Left lobe of liver (tissue), 2 donors: ENCODE measurements at places on chromosomes 1 and 21.

GRCh38 chr1:36703526-36704208 lies 221.0 kb upstream of the CSF3R start:
- DNase-seq, result peak; percentile 71

DNA sequence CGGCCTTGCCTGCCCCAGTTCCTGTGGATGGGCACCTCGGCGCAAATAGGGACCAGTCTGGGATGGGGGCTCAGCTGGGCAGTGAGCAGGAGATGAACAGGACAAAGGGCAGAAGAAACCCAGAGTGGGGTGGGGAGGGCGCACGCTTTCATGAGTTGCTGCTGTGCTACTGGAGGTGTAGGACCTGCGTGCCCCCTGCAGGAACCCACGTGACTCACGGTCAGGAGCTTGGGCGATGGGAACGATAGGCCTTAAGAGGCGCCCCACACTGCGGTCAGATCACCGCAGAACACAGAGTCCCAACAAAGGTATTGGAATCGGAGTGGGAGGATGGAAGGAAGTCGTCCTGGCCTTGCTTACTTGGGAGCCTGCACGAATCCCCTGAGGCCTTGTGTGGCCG lies 17.2 kb downstream of the PRDM15 start:
- DNase-seq, result no peak

DNA sequence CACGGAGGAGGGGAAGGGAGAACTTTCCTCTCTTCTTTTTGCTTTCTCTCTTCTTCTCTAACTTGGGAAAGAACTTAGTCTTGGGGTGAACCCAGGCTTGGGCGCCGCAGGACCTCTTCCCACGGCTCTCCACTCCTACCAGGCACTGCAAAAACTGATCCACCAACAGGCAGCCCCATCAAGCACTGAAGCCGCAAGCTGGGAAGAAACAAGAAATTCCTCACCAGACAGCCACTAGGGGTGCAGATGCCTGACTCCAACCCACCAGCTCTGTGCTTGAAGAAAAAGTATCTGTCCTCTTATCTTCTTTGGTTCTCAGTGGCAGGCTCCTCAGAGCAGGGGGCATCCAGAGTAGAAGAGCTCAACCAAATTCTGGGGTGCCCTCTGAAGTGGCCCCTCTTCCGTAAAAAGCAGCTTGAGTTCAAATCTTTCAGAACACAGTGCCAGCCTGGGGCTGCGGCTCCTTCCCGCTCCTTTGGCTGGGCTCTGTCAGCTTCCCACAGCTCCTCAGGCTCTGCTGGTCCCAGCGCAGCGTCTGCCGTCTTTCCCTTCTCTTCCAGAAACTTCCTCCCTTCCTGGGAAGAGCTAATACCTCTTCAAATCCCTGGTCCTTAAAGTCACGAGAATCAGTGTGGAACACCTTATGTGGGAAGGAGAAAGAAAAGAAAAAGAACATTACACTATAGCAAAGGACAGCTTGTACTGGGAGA lies 2.4 kb downstream of the SLC41A1 start:
- no peak for DNase-seq

DNA sequence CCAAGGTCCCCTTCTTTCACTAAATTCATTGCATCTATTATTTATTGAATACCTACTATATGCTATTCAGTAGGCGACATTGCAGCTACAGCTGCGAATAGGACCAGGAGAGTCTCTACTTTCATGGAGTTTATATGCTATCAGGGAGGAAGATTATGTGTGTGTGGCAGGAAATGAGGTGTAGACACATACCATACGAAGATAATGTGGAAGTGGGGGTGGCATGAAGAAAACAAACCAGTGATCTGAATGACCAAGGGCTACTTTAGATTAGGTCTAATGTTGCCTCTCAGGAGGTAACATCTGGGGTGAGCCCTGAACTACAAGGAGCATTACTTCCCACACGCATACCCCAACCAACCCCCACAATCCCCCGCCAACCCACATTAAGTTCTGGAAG lies 1.0 kb upstream of the PPIH start:
- no peak for DNase-seq

GRCh38 chr1:89759036-89759435 lies 61.8 kb upstream of the LRRC8D start:
- no peak for DNase-seq

DNA sequence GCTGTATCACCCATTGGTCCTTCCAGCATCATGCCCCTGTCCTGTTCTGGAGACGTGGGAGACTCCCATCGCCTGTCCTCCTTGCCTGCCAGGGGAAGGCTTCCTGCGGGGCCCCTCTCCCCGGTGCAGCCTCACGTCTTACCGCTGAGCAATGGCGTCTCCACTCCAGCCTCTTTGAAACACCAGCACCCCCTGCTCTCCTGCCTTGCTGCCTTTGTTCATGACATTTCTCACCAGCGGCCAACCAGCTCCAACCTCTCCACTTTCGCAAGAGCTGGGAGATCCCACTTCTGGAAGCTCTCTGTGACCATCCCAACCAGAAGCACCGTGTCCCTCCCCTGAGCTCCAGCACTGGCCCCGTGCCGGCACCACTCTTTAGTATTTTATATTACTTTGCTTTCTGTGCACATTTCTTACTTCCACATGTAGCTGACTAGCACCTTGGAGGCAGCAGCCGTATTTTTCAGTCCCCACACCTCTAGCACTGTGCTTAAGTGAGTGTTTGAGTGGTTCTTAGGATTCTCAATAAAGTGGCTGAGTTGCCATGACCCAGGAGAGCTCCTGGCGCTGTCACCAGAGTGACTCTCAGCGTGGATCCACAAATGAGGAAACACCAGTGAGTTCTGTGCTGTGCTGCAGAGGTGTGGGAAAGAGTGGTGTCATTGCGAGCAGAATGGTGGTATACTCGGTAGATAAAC lies 83.5 kb downstream of the ATP5PO start:
- DNase-seq, result no peak

- no peak for DNase-seq
Measured at GRCh38 chr1:156644146-156644545, 2.2 kb downstream of the BCAN start.

GRCh38 chr1:46767649-46768282 lies 31.1 kb upstream of the CYP4B1 start:
- no peak for DNase-seq

GRCh38 chr1:225514671-225515081 lies 86.8 kb upstream of the LBR start:
- no peak for DNase-seq

- no peak for DNase-seq
Measured at GRCh38 chr1:84972377-84972987, 24.4 kb downstream of the MCOLN2 start.

GRCh38 chr1:29966526-29967045 lies 730.3 kb downstream of the PTPRU start:
- DNase-seq, result peak; percentile 19

GRCh38 chr1:194930132-194930531 lies 1678.1 kb downstream of the KCNT2 start:
- DNase-seq, result no peak

DNA sequence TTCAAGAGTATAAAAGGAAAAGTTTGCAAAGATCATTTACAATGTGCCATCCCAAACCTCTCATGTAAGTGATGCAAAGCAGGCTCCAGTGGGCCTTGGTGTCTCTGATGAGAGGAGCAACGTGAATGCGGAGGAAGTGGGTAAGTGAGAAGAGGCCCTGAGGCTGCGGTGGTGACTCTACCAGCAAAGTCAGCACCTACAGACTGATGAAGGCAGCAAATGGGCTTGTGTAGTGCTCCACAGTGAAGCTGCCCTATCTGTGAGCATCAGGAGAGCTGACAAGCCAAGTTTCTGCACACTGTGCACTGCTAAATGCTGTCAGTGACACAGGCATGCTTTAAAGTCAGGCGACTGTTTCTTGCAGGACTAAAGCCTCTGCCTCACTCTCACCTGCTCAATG lies 15.6 kb upstream of the RAP1A start:
- DNase-seq, result no peak

- DNase-seq, result no peak
Measured at GRCh38 chr1:66452982-66453381, 81.0 kb upstream of the SGIP1 start.

DNA sequence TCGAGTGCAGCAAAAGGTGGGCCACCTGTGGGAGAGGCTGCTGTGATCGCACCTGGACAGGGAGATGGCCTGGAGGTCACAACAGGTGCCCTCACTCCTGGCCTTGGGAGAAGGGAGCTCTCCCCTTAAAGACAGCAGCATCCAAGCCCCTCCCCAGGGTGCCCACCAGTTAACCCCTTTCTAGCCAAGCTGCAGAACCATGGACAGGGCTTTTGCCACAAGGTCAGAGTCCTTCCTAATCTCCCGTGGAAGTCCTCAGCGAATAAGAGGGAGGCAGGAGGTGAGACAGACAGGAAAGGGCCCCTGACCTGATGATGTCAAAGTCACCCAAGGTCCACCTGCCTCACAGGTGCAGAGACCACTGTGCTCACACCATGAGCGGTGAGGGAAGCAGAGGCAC lies 1.7 kb downstream of the CNTN2 start:
- no peak for DNase-seq

DNA sequence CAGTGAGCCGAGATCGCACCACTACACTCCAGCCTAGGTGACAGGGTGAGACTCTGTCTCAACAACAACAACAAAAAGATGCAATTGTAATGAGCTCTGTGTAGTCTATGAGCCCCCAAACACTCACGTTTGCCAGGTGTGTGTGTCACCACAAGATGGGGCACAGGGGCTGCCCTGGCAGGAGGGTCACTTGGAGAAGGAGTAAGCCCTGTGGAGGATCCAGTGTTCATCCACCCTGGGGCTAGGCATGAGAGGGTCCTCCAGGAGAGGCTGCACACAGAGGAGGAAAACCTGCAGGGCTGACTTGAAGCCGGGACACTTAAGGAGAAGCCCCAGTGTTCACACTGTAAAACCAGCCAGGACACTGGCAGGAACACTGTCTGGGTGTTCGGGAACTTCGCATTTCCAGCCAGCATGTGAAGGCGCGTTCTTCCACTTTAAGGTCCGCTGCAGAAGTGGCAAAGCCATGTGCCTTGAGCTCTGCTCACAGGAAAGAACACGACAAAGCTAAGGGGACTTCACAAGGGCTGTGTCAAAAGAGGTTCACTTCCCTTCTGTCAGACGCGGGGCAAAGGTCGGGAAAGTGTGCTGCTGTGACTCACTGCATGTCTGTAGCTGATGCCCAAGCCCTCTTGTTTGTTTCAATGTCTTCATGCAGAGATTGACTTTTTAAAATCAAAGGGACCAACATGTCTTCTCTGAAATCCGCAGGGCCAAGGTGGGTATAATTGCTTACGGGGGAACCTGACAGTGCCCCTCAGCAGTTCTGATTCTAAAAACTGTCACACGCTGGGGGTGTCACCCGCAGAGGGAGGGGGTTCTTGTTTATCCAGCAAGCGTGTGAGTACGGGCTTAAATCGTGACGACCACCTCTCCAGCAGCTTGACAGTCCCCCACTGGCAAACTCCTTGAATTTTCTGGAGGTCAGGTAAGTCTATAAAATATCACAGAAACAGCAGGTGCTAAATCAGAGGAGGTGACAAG lies 102.8 kb downstream of the RIPK4 start:
- no peak for DNase-seq

- DNase-seq, result no peak
Measured at GRCh38 chr1:28416509-28417194, 47.1 kb downstream of the PHACTR4 start.

GRCh38 chr1:197919346-197920066 lies 2.3 kb downstream of the LHX9 start:
- no peak for DNase-seq

DNA sequence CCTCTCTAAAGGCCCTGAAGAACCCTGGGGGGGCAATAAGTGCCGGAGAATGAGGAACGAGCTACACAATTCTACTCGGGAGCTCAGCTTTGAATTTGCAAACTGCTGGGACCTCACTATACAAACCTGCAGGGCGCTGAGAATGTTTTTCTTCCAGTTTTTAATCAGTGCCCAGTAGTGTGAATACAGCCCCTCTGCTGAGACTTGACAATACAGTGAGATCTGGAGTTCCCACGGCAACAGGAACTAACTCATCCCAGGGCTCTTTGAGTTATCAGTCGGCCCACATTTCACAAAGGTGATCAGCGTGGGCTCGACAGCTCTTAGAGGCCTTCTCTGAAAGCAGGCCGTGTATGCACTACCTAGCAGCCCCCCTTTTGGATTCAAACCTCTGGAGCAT lies 41.7 kb downstream of the TMEM53 start:
- no peak for DNase-seq

GRCh38 chr1:193827516-193827915 lies 641.1 kb upstream of the B3GALT2 start:
- DNase-seq, result no peak

- no peak for DNase-seq
Measured at GRCh38 chr1:149993764-149994163, 16.8 kb downstream of the OTUD7B start.

GRCh38 chr1:171873664-171874063 lies 32.4 kb downstream of the DNM3 start:
- DNase-seq, result no peak

GRCh38 chr1:206496131-206496793 lies 11.1 kb upstream of the RASSF5 start:
- DNase-seq, result peak; percentile 57

DNA sequence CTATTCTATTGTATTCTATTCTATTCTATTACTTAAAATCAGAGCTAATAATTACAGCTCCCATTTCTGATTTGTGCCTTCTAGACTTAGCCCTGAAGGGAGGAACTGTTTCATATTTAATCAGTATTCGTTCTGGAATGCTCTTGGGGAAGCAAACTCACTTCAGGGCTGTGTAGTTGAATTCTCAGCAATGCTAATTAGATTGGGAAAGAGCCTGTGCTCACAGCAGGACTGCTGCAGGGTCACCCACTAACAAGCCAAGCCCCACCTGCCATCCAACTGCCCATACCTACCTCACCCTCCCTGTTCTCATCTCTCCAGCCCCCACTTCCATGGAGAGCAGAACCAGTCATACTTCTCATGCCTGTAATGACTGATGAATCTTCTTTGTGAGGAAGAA lies 464.2 kb downstream of the PTPRU start:
- DNase-seq, result no peak

- DNase-seq, result no peak
Measured at GRCh38 chr1:230879778-230880177, 11.5 kb upstream of the C1orf198 start.

DNA sequence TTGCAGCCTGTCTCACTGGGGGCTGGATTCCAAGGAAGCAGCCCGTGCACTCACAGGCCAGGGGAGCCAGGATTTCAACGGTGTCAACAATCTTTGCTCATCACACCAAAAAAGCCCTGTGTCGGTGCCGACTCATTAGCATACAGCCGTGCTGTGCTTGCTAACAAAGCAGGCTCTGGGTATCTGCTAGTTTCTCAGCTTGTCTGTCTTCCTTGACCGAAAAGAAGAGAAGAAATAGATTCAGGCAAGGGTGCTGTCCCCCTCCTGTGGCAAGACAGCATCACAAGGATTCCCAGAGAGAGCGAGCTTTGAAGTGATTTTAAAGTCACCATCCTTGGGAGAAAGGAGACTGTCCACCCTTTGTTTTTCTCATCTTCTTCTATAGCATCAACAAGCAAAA lies 214.7 kb downstream of the SDCCAG8 start:
- no peak for DNase-seq
